H9 (cell line): ENCODE measurements at places on chromosomes 1 and 21.

GRCh38 chr1:65063025-65063424 lies 85.0 kb upstream of the AK4 start:
- no peak for DNase-seq

DNA sequence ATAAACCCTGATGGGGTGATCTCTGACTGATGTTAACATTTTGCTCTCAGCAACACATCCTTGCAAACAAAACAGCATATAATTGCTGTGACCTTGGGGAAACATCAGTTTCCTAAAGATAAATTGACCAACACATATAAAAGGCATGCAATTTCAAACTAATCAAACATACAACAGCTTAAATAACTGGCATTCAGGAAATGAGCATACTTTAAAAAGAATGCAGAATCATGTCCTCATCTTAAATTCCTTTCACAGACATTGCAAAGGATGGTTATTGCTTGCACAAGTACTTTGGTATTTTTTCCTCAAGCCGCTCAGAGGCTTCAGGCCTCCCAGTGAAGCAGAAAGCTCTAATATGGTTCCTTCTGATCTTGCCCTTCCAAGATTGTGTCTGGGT lies 53.4 kb upstream of the RGS18 start:
- DNase-seq = no peak

DNA sequence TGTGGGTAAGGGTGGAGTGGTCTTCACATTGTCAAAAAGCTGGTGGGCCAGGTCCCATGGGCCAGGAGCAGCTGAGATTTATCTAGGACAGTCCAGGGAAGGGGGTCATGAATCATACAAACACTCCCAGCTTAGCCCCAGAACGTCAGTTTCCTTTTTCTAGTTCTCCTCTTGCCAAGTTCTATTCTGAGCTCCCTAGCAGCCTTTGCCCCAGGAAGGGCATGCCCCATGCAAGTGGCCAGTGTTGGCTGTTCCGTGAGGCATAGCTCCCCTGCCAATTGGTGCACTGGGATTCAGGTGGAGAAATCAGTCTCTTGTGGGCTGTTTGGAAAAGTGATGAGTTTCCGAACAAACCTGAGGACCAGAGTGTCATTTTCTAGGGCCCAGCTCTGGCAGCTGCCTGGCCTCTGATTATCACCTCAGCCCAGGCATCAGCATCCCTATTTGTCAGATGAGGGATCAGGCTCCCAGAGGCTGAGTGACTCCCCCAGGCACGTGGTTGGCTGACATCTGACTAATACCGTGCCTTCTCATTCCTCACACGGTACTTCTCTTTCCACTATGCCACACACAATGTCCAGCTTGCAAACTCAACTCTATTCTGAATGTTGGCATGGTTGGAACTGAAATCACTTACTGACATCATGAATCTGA lies 14.2 kb upstream of the MYOM3 start:
- no peak for DNase-seq

DNA sequence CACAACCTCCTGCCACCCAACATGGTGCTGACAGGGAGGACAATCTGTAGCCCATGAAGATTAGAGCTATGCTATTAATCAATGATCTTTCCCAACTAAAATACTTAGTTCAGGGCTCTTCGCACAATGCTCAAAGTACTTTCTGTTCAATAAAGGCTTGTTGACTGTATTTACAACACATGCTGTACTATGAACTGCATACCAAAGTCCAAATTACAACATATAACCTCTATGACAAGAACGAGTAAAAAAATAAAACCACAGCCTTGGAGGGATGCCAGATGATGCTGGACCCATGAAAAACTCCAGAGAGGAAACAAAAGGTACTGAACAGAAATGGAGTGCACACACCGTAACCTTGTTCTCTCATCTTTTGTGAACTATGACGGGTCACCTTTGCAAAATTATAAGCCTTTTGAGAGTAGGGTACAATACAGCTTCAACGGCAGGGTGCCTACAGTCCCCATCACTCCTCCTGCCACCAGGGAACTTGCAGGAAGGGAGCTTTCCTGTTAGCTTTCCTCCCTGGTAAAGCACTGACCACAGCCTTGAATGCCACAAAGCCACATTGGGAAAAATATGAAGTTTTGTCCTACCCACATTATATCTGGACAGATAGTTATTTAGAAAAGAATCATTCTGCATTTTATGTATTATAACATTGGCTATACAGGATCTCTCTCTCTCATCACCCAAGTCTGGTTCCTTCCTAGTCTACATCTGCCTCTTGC lies 175.6 kb downstream of the NRIP1 start:
- no peak for DNase-seq

DNA sequence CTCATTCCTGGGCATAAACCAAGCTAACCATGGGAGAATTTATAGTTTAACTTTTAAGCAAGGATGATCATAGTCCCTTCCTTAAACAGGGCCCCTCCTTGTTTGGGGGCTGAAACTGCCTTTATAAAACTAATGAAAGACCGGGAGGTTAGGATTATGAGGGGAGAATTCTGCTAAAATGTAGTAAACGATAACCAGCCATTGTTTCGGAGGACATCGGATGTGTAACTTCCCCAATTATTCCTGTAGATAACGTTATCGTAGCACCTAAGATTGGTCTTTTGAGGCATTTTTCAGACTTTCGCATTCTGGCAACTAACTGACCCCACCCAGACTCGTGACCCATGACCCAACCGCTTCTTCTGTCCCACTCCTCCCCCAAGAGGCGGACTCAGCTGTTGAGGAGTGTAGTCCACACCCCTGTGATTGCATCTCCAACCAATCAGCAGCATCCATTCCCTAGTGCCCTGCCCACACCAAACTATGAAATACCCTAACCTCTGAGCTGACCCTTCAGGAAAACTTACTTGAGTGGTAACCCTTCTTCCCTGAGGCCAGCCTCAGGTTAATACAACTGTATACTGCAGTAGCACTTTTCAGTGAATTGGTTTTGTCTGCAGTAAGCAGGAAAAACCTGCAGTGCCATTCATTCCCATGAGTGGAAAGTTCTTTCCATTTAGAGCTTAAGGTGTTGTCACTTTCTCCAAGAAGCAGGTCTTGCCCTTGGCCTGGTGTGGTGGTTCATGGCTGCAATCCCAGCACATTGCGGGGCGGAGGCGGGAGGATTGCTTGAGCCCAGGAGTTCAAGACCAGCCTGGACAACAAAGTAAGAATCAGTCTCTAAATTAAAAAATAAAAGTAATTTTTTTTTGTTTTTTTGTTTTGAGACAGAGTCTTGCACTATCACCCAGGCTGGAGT lies 823 bp upstream of the SYF2 start:
- DNase-seq = peak; percentile 90

GRCh38 chr1:239819096-239819495 lies 272.6 kb upstream of the FMN2 start:
- no peak for DNase-seq

DNA sequence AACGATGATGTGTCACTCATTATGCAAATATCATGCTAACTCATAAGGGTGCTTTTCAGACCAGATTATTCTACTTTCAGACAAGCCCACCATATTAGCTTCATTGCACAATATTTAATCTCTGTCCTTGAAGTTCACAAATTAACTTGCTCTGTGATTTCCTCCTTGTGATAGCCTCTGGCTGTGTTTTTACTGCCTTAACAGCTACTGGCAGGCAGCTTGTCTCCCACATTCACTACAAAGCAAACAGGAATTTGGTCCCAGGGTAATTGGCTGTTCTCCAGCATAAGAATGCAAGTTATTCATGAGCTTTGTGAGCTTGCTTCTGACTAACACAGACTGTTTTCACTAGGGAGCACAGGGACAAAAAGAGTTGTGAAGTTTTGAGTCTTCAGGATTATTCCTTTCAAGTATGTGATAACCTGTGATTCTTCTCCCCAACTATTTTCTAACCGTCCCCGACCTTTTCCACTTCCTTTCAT lies 87.9 kb upstream of the HMCN1 start:
- peak; percentile 79 for DNase-seq

DNA sequence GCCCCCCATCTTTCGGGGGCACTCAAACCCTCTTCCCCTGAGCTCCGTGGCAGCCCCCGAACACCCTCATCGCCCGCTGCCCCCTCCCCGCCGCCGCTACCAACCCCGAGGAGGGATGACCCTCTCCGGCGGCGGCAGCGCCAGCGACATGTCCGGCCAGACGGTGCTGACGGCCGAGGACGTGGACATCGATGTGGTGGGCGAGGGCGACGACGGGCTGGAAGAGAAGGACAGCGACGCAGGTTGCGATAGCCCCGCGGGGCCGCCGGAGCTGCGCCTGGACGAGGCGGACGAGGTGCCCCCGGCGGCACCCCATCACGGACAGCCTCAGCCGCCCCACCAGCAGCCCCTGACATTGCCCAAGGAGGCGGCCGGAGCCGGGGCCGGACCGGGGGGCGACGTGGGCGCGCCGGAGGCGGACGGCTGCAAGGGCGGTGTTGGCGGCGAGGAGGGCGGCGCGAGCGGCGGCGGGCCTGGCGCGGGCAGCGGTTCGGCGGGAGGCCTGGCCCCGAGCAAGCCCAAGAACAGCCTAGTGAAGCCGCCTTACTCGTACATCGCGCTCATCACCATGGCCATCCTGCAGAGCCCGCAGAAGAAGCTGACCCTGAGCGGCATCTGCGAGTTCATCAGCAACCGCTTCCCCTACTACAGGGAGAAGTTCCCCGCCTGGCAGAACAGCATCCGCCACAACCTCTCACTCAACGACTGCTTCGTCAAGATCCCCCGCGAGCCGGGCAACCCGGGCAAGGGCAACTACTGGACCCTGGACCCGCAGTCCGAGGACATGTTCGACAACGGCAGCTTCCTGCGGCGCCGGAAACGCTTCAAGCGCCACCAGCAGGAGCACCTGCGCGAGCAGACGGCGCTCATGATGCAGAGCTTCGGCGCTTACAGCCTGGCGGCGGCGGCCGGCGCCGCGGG lies 837 bp downstream of the FOXD3 start:
- peak; percentile 74 for DNase-seq

DNA sequence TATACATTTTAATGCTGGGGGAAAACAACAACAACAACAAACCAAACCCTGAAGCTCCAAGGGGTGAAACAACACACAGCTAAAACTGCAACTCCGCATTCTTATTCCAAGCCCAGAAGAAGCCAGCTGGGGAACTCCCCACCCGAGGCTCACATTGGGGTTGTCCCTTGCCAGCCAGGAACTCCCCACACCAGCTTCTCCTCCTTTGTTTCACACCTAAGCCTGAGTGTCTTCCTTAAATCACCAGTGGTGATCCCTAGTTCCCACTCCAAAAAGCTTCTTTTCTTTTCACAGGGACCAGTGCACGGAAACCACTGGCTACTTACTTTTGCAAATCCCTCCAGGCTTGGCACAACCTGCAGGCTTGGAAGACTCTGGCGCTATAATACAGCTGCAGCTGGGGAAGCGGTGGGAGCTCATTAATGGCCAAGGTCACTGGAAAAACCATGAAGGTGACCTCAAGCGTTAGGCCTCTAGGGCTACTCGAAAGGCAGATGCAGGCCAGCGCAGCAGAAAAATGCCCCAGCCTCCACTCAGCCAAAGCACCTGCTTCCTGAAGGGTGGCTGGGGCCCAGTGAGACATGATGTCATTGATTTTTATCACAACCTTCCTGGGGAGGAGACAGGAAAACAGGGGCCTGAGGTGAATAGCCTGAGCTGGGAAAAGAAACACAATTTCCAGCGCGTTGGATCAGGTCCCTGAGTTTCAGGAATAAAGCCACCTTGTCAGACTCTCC lies 40.1 kb downstream of the TLR5 start:
- no peak for DNase-seq

- no peak for DNase-seq
Measured at GRCh38 chr1:209202830-209203532, 380.5 kb upstream of the CAMK1G start.

- no peak for DNase-seq
Measured at GRCh38 chr1:1825217-1825616, 46.9 kb upstream of the NADK start.

DNA sequence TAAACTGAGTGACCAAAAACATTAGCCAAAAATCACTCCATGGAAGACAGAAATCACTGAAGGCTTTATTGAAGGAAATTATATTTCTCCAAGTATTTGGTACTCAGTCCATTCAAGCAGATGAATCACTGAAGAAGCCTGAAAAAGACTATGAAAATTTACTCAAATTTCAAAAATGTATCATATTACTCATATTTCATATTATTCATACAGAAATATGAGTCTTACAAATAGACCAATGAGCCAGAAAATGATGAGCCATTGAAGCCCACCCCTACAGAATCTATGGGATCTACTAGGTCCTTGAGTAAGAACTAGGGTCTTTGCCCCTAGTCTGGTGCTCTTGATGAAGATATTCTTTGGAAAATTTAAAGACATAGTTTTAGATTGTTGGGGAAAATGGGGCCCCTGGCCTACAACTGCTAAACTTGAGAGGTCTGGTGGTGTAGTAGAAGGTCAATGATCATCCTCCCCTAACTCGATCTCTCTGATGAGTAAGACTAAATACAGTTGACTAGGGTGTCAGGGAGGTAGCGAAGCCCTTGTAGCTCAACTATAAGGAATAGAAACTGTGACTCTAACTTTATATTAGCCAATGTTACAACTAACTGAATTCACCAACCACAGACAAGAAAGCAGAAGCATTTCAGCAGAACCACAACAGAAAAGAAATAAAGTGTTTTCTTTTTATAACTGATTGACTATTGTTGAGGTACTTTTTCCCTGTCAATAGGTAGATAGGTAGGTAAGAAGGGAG lies 81.0 kb downstream of the NOTCH2 start:
- no peak for DNase-seq

GRCh38 chr1:218211241-218211640 lies 73.9 kb upstream of the RRP15 start:
- no peak for DNase-seq

GRCh38 chr1:14522926-14523241 lies 75.6 kb upstream of the KAZN start:
- peak; percentile 46 for DNase-seq

DNA sequence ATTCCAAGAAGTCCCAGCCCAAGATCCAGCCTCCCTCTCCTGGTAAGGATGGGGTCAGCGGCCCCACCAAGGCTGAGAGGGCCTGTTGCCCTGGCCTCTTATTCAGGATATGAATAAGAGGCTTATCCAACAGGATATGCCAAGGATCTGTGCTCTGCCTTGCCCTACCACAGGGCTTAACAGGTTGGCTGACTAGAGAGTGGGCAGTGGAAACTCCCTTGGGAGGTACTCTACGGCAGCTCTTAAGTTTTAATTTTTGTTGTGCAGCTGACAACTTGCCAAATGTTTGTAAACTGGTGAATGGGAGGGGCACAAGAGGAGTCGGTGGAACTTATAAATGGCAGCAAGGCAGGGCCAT lies 16.5 kb upstream of the PIGV start:
- DNase-seq = no peak
